ENCODE measurements at places on chromosomes 16 and 17. TPM values are rescaled to one million over a fixed set of nuclear protein-coding genes. Genes with fewer than 3 reads are reported as not detected.

TBC1D3I gene
- total RNA-seq = not detected

SSH2 gene
- 9.8 TPM for total RNA-seq

C16orf89 gene
- total RNA-seq = not detected

ALOX12B gene
- 0.08 TPM for total RNA-seq

KRT31 gene
- total RNA-seq = not detected

ALDH3A1 gene
- total RNA-seq = not detected

CLEC3A gene
- not detected for total RNA-seq

TK1 gene
- total RNA-seq = 21.1 TPM

CCR7 gene
- not detected for total RNA-seq

DNA sequence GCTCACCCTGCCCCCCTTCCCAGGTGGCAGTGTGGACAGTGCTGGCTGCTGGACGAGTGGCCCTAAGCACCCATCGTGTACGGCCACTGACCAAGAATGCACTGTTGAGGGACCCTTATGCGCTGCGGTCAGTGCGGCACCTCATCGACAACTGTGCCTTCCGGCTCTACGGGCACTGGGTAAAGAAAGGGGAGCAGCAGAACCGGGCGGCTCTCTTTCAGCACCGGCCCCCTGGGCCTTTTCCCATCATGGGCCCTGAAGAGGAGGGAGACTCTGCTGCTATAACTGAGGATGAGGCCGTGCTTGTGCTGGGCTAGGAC lies 5.1 kb downstream of the CFAP119 start:
- DNase-seq = no peak

DNA sequence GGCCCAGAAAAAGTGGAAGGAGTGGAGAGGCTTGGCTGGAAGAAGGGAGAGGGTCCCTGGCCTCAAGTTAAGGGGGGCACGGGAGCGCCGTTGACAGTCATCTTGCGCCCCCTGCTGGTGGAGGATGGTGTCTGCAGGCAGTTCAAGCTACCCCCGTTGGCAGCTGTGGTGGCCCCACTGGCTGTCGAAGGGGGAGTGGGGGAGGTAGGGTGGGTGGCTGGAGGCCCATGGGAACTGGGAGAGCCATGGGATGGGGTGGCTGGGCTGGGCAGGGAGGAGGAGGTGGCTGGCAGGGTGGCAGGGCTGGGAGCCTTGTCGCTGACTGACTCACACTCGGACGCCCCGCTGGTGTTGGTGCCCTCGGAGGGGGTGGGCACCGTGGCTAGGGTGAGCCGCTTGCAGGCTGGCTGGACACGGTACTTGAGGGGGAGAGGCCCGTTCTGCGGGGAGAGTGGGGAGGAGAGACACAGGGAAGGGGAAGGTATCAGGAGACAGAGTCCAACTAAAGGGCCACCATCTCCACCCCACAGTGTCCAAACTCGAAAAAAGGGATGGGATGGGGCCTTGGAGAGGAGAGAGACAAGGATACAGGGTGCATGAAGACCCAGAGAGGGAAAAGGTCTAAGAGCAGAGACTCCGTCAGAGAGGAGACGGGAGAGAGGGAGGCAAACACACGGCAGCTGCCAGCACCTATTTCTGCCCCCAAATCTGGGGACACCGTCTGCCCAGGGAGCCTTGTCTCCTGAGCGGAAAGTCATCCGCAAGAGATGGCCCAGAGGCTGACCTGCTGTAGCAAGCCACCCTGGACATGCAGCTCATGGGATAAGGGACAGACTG lies 5.2 kb downstream of the CISD3 start:
- DNase-seq = no peak

DNA sequence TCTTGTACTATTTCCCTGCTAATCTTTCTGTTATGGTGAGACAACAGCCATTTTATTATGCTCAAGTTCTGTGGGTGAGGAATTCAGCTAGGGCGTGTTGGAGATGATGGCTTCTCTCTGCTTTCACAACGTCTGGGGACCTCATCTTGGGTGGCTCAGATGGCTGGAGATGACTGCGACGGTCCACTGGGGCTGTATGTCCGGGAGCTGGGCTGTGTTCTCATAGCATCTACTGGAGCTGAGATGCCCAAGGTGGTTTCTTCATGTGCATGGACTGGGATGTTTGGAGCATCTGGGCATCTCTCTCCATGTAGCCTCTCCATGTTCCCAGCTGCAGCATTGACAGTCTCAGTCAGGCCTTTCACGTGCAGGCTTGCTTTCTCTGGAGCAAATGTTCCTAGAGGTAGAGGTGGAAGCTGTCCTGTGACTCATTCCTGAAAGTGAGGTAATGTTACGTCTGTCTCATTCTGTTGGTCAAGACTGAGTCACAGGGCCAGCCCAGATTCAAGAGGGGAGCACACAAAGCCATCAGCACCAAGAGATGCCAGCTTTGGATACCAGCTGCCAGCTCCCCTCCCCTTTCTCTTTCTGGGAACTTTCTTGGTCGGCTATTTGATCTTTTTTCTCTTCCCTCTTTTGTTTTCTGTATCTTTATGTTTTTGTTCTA lies 96.2 kb downstream of the RAP1GAP2 start:
- peak; percentile 97 for DNase-seq

GRCh38 chr17:36721560-36722120 lies 120.3 kb downstream of the MRM1 start:
- no peak for DNase-seq

- DNase-seq = no peak
Observed at GRCh38 chr16:84751947-84752346, 52.1 kb downstream of the USP10 start.

DNA sequence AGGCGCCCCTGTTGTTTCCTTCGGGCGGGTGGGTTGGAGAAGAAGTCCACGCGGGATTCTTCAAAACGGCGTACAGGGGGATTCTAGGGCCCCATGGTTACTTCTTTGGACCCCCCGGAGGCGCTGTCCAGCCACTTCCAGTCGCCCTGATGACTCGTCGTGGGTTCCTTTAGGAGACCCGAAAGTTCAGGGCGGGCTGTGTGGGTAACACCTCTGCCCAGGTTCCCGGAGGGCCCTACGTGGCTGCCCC lies 716 bp upstream of the HIC1 start:
- DNase-seq = no peak

GRCh38 chr16:83211711-83212110 lies 584.9 kb downstream of the CDH13 start:
- no peak for DNase-seq

DNA sequence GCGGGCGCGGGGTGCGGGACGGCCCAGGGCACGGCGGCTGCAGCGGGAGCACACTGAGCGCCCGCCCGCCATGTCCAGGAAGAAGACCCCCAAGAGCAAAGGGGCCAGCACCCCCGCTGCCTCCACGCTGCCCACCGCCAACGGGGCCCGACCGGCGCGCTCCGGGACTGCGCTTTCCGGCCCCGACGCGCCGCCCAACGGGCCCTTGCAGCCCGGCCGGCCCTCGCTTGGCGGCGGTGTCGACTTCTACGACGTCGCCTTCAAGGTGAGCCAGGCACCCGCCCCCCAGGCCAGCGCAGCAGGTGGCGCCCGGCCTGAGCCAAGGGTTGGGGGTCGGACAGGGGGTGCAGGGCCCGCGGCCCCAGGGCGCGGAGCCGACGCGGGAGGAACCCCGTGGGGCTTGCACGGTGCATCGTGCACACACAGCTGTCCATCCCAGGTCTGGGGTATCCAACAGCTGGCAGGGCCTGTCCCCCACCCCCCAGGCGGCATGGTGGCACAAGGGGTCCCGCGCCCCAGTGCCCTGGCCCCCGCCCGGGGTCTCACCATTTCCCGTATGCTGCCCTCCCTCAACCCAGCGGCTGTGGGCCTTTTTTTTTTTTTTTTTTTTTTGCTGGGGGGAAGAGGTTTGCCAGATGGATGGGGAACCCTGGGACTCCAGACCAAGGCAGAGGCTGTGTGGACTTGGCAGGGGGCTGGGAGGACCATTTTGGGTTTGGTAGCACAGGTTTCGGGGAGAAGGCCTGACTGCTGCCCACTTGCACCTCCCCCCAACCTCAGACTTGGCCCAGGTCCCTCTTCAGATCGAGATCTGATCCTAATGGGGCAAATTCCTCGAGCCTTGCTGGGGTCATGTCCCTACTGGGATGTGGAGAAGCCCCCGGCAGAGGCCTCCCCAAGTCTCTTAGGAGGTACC lies 547 bp downstream of the RAB26 start:
- DNase-seq = no peak

- no peak for DNase-seq
Observed at GRCh38 chr17:31488982-31489294, 97.5 kb downstream of the RAB11FIP4 start.

- no peak for DNase-seq
Observed at GRCh38 chr17:48459070-48459844, 29.2 kb upstream of the SKAP1 start.

GRCh38 chr16:13961099-13961811 lies 41.3 kb downstream of the ERCC4 start:
- no peak for DNase-seq

GRCh38 chr17:71666047-71666446 lies 454.8 kb upstream of the SOX9 start:
- peak; percentile 61 for DNase-seq

DNA sequence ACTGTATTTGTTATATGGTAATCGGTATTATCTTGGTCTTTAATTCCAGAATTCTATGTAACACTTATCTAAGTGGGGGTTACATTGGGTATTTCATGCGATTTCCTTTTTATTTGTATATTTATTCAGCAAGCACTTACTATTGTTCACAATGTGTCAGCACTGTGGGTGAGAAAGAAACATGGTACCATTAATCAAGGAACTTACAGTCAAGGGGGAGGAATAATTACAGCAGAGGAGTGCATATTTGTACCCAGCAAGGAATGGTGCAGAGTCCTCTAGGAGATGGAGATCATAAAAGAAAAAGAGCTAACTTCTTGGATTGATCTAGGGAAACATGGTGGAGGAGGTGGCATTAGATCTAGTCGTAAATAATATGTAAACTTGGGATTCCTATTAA lies 117.0 kb upstream of the KCNJ16 start:
- no peak for DNase-seq

DNA sequence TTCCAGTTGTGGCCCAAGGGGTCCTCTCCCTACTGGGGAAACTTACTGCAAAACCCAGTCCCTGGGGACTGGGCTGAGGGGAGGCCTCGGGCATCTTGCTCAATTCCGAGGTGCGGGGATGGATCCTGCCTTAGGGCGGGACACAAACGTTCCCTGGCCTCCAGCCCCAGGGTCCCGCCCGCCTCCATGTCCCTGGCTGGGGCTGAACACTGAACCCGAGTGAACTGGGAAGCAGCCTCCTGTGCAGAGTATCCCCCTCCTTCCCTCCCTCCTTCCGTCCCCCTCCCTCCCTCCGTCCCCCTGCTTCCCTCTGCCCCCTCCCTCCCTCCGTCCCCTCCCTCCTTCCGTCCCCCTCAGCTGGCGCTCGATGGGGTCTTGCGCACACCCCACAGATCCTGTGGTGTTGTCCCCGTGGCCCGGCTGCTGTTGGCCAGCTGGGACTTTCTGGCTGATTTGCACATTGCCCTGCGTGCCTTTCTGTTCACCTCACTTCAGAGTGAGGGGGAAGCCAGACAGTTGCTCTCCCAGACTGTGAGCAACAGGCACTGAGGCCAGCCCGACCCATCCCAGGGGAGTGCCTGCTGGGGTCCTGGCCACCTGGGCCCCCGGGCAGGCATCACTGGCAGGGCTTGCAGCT lies 5.5 kb downstream of the TRAF7 start:
- DNase-seq = no peak
